ENCODE measurements at places on chromosomes 5 and 9.

- no peak for DNase-seq
Measured at GRCh38 chr9:110978516-110978915, 59.8 kb downstream of the LPAR1 start.

DNA sequence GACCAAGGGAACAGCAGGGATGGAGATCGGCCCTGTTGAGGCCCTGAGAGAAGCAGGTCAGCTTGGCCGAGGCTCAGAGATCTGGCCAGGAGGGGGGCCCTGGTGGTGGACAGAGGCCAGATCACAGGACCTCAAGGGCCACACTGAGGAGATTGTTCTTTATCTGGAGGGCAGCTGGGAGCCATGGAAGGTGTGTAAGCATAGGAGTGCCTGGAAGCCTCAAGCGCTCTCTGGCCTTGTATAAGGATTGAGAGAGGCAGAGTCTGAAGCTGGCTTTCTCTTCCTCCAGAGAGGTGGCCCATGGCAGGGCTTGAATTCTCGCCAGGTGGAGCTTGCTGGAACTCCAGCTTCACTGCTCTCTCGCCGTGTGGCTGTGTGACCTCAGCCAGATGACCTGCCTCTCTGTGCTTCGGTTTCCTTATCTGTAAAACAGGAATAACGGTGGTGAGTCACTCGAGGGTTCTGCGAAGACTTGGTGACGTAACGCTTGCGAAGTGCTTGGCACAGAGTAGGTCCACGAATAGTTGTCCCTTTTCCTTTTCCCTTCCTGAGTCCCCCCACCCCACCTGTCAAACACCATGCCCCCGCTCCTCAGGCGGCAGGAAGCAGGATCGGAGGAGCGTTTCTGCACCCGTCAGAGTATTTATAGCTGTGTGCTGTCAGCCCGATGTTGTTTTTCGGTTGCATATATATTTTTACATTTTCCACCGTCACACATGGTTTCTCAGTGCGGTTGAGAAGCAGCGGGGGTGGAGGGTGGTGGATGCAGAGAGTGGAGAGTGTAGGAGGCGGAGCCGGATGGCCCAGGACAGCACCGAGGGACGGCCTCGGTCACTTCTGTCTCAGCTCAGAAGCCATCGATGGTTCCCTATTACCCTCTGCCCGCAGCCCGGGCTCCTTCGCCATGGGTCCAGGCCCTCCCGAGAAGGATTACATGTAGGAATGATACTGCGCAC, 17.0 kb upstream of the CRB2 start:
- peak; percentile 34 for DNase-seq

GRCh38 chr9:2771661-2772060, 54.4 kb downstream of the KCNV2 start:
- no peak for DNase-seq

DNA sequence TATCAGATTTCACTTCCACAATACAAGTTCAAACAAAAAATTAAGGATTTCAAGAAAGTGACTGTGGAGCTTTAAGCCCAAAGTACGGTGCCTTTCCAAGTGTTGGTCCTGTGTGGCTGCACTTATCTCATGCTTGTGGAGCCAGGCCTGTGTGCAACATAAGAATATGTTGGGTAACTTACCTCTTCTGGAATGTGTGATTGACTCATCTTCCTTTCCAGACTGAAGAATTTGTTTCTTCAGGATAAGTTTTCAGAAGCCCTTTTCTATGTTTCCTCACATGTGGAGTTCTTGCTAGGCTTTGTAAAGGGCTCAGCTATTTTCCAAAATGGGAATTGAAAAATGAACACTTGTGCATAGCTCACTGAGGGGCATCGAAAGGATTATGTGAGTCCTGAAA, 485.1 kb upstream of the PAPPA start:
- DNase-seq, result no peak

DNA sequence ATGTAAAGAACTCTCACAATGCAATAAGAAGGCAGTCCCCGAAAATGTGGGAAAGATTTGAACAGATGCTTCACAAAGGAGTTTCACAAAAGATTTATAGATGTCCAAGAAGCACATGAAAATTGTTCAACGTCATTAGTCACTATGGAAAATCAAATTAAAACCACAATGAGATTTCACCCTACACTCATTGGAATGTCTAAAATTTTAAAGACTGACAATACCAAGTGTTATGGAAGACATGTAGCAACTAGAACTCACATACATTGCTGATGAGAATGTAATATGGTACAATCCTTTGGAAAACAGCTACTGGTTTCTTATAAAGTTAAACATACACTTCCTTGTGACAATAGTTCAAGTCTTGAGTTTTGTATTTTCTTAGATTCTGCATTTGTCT, 11.0 kb upstream of the RECK start:
- DNase-seq, result no peak

- DNase-seq, result no peak
Measured at GRCh38 chr9:93020771-93021670, 37.5 kb upstream of the SUSD3 start.

DNA sequence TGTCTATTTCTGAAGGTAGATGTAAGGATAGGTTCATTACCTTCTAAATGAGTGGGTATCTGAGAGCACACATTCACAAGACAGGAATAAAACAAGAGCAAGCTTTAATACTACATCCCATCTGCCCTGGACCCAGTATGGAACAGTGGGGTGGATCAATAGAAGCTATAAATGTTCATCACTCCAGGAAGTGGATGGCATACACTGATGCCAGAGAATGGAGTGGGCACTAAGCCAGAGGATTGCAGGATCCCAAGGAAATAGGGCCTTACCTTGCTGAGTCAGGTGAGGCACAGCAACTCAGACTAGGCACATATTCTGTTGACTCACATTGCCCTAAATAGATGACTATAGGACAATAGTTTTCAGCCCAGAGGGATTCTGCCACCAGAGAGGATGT, 21.3 kb upstream of the COX7C start:
- no peak for DNase-seq

GRCh38 chr5:66704790-66705425, 108.7 kb downstream of the MAST4 start:
- no peak for DNase-seq

DNA sequence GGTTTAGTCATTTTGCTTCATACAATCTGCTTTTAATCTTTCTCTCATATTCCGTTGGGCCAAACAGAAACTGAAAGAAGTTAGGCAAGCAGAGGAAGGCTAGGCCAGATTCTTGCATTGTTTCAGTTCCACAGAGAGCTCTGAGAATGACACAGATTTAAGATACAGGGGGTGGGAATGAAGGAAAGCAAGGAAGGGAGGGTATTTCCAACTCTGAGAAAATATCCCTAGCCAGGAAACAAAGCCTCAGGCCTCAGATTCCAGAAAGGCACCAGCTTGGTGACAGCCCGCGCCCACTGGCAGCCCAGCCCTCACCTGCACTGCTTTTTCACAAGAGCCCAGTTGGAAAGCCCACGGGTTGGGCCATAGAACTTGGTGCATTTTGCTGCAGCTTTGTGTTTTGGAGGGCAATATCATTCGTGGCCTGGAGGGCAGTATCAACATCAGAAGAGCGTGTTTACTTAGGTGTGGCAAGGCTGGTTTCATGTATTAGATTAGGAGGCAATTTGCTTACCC, 63.5 kb downstream of the ENC1 start:
- no peak for DNase-seq

GRCh38 chr9:131534721-131535237, 3.7 kb upstream of the UCK1 start:
- DNase-seq, result no peak

DNA sequence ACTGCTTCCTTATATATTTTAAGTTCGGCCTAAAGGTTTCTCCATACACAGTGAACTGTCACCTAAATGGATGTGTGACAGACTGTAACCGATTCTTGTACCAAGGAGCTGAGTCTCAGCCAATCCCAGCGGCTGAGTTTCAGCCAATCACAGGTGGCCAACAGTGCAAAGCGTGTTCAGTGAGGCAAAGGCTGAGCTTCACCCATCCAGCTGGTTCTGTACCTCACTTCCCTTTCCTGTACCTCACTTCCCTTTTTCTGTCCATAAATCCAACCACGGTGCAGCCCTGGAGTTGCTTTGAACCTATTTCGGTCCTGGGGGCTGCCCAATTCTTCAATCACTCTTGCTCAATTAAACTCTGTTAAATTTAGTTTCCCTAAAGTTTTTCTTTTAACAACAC, 15.7 kb upstream of the TBC1D9B start:
- no peak for DNase-seq

DNA sequence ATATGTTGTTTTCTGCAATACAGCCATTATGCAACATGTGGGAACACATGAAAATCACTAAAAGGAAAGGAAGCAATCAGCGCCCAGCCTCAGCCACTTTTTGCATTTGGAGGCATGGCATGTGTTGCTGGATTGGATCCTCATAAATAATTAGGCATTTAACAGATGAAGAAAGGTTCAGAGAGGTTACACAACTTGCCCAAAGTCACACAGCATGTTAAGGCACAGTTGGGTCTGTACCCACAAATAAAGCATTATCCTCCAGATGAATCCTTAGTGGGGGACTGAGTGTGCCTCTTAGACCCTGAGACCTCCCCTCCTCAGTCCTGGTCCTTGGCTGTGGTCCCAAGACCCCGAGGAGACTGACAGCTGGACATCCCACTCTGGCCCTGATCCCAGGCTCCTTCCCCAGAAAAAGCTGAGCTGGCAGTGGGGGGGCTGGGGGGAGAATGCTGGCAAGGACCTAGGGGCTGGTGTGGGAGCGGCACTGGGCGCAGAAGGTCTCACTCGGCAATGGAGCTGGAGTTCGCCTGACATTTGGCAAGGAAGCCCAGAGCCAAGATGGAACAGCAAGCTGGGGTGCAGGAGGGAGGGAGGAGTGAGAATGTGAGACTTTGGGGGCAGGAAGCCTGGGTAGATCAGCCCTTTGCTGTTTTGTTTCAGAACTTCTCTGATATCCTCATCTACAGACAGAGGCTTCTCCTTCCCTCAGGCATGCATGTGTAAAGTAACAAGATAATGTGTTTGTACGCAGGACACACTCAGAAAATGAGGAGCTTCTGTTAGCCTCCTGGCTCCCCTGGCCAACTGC, 6.9 kb upstream of the AKNA start:
- no peak for DNase-seq

- no peak for DNase-seq
Measured at GRCh38 chr5:67409126-67409777, 212.7 kb upstream of the CD180 start.

DNA sequence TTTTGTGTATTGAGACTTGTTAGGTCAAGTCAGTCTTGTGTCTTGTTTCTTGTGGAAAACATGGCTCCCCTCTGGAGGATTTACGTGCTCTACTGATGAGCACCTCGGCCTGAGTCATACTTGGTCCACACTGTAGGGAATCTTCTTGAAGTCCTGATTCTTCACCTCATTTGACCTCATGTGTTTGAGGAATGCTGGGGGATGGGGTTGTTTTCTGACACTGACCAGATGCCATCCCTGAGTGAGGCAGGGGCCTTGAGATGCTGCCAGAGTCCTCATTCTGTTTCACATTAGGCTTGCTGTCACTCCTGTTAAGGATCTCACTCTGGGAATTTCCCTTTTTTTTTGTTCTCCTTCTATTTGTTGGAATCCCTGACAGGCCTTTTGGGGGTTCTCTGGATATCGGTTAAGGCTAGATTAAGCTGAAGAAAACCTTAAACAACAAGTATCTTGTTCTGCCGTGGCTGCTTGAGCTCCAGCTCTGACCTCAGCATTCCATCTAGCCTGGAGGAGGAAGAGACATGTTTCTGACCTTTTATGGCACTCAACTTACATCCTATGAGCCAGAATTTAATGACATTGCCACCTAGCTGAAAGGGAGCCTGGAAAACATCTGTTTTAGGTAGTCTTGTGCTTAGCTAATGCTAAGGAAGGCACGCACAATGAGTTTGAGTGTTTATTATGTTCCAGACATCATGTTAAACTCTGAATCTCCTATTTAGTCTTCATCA, 20.6 kb downstream of the TCOF1 start:
- no peak for DNase-seq

GRCh38 chr5:120599576-120599975, 135.5 kb downstream of the PRR16 start:
- no peak for DNase-seq

DNA sequence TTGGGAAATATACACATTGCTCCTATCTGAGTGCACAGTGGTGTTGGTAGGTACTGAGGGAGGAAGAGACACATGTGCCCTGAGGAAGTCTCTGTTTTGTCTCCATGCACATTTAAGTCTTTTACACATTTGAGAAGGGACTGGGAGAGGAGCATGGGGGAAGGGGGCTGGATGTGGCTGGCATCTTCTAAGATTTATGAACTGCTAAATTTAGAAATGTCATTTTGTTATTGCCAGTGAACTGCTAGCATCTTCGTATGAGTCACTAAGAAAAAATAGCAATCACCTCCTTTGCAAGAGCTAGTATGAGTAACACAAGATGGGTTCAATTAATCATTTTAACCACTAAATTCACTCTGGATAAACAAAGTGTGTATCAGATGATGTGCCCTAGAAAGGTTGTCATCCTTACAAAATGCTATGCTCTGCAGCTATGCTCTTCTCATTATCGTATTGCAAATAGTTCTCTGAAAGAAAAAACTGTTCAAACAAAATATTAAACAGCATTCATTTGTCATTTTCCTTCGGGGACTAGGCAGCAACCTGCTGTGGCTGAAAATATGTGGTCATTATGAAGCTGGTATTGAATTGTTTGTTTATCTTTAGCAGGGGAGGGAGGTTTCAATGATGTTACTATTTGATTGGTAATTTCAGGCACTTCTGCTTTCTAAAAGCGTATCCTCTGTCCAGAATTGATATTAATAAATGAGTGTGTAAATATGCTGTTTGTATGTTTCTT, 236.5 kb downstream of the DMRTA1 start:
- no peak for DNase-seq

GRCh38 chr9:74357577-74357976, 139.6 kb upstream of the RORB start:
- no peak for DNase-seq

DNA sequence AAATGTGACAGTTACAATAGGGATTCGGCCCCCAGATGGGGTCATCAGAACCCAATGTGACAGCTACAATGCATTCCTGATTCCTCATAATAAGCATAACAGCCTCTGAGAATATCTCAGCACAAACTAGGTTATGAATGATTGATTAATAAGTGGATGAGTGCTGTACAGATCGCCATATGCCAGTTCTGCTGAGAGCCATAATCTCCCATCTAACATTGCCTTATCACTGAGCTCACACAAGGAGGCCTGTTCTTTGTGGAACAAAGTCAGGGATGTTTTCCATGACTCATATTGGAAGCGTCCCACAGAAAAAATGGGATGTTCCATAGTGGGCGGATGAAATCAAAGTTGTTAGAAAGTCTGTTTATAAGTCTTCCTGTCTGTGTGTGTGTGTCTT, 89.6 kb downstream of the KIF4B start:
- no peak for DNase-seq

GRCh38 chr9:115395511-115396021, 277.6 kb upstream of the TNC start:
- DNase-seq, result no peak

GRCh38 chr9:92964607-92965060, 17.3 kb downstream of the FGD3 start:
- DNase-seq, result no peak

Data from stimulated activated CD4-positive, alpha-beta T cell treated with anti-CD3 and anti-CD28 coated beads, Interleukin-1b, Interleukin-23, amount 100 ng/mL, for 1 hour (primary cell).